ENCODE measurements at places on chromosomes 7 and 10. TPM values are rescaled to one million over a fixed set of nuclear protein-coding genes. Genes with fewer than 3 reads are reported as not detected.

The TRPV5 gene
- not detected for total RNA-seq

DNA sequence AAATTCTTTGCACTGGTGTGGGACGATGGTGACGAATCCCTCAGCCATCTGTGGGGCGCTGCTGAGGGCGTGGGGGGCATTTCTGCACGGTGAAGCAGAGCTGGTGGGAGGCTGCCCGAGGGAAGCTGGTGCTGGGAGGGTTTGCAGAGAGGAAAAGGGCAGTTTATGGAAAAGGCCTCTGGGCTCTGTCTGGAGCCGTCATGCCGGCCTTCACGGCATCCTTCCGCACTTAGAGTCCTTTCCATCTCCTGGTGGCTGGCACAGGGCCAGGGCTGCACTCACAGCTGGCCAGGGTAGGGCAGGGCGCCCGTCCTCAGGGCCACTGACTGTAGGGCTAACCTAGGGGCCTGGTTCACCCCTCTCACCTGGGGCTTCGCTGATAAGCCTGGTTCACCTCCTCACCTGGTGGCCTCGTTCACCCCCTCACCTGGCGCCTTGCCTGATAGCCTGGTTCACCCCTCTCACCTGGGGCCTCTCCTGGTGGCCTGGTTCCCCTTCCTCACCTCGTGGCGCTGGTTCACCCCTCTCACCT lies 598 bp upstream of the AMZ1 start:
- H3K36me3 ChIP-seq: no peaks in the 10 kb centered on the region
- DNase-seq: no peak
- H3K4me1 ChIP-seq: peaks cover 17% of the 10 kb centered on the region
- no peak overlapping the region for H3K27ac ChIP-seq

DNA sequence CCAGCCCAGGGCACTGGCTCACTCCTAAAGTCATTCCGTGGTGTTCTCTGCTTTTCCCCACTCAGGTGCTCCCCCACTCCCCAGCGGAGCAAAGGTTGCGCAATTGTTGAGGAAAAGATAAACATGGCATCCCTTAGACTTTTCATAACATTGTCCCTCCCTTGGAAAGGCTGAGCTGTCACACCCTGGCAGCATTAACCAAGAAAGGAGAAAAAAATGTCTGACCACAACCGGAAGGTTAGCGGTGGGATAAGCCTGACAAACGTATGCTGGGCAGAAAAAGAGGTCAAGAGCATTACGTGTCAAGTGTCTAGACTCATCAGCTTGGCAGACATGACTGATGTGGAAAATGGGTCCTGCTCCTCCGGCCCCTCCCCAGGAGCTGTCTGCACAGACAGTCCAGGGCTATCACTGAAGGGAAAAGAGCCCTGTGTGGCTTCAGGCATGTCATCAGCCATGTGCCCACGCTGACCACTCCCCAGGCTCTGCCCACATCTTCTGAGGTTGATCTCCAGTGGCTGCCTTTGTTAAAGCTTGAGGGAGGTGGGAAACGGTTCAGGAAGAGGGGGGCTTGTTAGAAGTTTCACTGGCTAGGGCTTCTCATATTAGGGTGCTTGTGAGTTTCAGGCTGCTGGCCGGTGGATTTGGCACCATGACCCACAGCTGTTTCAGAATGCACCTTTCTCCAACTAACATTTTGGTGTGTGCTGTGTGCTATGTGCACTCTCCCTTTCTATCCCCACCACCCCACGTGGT lies 30.1 kb downstream of the BTBD16 start:
- no peaks in the 10 kb centered on the region for H3K27me3 ChIP-seq
- no peak for DNase-seq
- no peak overlapping the region for H3K27ac ChIP-seq
- peaks cover 11% of the 10 kb centered on the region for H3K4me1 ChIP-seq

- no peak for DNase-seq
- no peak overlapping the region for H3K4me3 ChIP-seq
- H3K27ac ChIP-seq: no peak overlapping the region
- H3K4me1 ChIP-seq: no peaks in the 10 kb centered on the region
- H3K36me3 ChIP-seq: no peaks in the 10 kb centered on the region
- H3K27me3 ChIP-seq: no peaks in the 10 kb centered on the region
Observed at GRCh38 chr10:63651864-63652263, 130.7 kb downstream of the REEP3 start.

DNA sequence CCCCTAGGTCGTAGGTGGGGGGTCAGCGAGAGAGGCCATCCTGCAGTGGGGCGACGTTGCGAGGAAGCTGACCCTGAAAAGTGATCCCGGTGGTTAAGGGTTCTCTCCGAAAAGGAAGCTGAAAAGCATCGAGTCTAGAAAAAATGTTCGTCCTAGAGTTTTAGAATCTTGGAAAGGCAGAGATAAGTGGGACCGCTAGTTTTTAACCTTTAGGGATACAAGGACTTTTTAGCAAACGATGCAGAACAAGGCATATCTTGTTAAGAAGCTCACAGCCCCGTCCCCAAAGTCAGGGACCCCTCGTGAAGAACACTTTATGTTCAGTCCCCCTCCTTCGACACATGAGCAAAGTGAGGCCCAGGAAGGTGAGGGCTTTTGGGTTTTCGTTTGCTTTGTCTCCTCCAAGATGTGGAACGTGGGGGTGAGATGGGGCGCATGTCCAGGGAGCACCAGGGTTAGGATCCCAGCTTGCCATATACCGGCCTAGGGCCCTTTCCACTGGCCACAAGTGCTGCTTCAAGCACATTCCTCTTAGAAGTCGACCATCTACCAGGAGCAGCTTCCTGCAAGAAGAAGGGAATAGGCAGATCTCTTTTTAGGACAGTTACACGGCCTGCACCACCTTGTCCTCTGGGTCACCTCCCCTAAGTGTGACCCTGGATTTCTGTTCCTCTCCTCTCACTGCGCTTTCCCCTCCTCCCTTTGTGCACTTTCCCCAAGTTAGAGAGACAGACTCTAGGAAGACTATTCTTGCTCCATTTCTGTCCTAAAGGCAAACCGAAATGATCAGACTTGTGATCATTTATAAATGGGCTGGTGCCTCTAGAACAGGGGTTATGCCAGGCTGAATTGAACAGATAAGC lies 969 bp downstream of the SLC35G1 start:
- peak overlapping the region; percentile 64 for H3K4me3 ChIP-seq
- peak overlapping the region; percentile 53 for H3K27ac ChIP-seq
- no peaks in the 10 kb centered on the region for H3K36me3 ChIP-seq
- H3K4me1 ChIP-seq: no peaks in the 10 kb centered on the region
- H3K27me3 ChIP-seq: no peaks in the 10 kb centered on the region

- H3K4me1 ChIP-seq: peaks cover 12% of the 10 kb centered on the region
- no peaks in the 10 kb centered on the region for H3K36me3 ChIP-seq
- H3K27ac ChIP-seq: peak overlapping the region; percentile 29
- no peak overlapping the region for H3K4me3 ChIP-seq
- H3K27me3 ChIP-seq: peaks cover under 1% of the 10 kb centered on the region
Observed at GRCh38 chr7:149690688-149691446, 82.5 kb downstream of the ZNF467 start.

GRCh38 chr10:36096576-36096975 lies 454.5 kb upstream of the FZD8 start:
- H3K27me3 ChIP-seq: no peaks in the 10 kb centered on the region
- H3K27ac ChIP-seq: no peak overlapping the region
- H3K4me3 ChIP-seq: no peak overlapping the region
- no peaks in the 10 kb centered on the region for H3K36me3 ChIP-seq

DNA sequence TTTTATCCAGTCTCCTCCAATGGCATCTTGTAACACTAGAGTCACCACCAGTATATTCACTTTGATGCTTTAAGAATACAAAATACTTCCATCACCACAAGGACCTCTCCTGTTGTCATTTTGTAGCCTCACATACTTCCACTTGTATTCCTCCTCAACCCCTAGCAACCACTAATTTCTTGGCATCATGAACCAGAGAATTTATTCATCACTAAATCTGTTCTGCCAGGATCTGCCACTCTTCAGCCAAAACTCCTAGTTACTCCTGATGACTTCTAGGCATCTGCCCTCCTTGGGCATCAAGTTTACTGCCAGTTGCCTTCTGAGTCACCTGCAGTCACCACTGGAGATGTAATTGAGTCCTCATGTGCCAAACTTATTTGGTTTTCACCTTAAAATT lies 906.8 kb downstream of the CNTNAP2 start:
- no peak overlapping the region for H3K27ac ChIP-seq
- no peaks in the 10 kb centered on the region for H3K27me3 ChIP-seq
- DNase-seq: no peak
- H3K4me1 ChIP-seq: no peaks in the 10 kb centered on the region

The ANTXRL gene
- total RNA-seq: not detected

GRCh38 chr7:79217468-79217867 lies 236.0 kb downstream of the MAGI2 start:
- DNase-seq: no peak
- H3K36me3 ChIP-seq: no peaks in the 10 kb centered on the region
- no peaks in the 10 kb centered on the region for H3K27me3 ChIP-seq
- H3K4me3 ChIP-seq: no peak overlapping the region
- no peak overlapping the region for H3K27ac ChIP-seq

- H3K27ac ChIP-seq: peak overlapping the region; percentile 42
- no peak overlapping the region for H3K4me3 ChIP-seq
- DNase-seq: peak; percentile 7
- H3K27me3 ChIP-seq: no peaks in the 10 kb centered on the region
Observed at GRCh38 chr7:102044984-102045673, 227.7 kb downstream of the CUX1 start.

The ZPBP gene
- total RNA-seq: not detected

DNA sequence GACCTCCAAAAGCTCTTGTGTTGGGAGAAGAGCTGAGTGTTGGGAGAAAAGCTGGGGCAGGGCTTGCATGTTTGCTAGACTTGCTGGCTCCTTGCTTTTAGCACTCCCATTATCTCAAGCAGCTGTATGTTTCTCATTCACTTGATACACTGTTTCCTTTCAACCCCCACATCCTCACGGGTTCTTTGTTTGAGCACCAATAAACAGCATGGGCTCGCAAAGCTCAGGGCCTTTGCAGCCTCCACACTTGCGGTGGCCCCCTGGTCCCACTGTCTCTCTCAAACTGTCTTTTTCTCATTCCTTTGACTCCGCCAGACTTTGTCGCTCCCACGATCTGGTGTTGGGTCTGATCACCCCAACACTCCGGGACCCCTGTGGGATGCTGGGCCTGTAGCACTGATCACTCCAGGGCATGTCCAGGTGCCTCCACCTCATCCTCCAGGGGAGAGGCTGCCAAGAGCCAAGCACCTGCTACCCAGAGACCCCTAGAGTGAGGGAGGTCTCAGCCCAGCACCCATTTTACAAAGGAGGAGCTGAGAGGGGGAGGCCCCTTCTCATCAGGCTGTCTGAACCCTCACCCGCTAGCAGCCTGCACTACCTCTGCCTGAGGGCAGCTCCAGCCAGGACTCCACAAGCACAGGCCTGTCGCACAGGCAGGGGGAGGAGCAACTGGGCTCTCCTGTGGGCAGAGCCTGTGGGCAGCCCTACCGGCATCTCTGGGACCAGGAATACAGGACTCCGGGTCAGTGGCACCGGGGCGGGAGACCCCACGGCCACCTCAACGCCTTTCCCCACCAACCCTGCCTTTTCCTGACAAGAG lies 49.1 kb upstream of the MSMB start:
- H3K4me1 ChIP-seq: no peaks in the 10 kb centered on the region
- no peak for DNase-seq
- no peaks in the 10 kb centered on the region for H3K36me3 ChIP-seq

GRCh38 chr10:110737886-110738634 lies 93.9 kb downstream of the RBM20 start:
- H3K27ac ChIP-seq: no peak overlapping the region
- no peak overlapping the region for H3K4me3 ChIP-seq
- peaks cover 6% of the 10 kb centered on the region for H3K4me1 ChIP-seq
- H3K27me3 ChIP-seq: peaks cover 12% of the 10 kb centered on the region

DNA sequence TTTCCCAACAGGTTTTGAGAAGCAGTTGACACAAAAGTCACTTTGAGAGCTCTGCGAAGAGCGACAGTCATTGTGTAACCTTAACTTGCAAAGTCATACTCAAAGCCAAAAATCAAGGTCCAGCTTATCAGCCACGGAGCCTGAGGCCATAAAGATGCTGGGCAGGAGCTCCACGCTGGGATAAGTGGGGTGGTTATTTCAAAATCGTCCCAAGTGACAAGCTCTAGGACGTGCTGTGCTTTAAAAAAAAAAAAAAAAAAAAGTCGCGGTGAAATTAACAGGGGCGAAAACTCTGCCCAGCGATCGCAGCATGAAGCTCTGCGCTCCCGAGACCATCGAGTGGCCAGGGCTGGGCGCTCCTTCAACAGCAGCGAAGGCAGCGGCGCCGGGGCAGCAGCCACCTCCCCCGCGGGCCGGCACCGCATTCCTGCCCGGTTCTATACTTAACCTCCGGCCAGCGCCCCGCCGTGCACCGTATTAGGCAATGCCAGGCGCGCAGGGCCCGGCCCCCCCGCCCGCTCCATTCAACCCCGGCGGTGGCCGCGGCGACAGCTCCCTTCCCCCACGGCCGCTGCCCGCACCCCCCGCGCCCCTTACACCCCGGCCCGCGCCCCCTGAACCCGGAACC lies 657 bp downstream of the HACD1 start:
- H3K27me3 ChIP-seq: no peaks in the 10 kb centered on the region
- no peaks in the 10 kb centered on the region for H3K36me3 ChIP-seq
- peak; percentile 21 for DNase-seq
- H3K4me3 ChIP-seq: peak overlapping the region; percentile 54
- peaks cover 21% of the 10 kb centered on the region for H3K4me1 ChIP-seq

The PKD2L1 gene
- 0.17 TPM for total RNA-seq

DNA sequence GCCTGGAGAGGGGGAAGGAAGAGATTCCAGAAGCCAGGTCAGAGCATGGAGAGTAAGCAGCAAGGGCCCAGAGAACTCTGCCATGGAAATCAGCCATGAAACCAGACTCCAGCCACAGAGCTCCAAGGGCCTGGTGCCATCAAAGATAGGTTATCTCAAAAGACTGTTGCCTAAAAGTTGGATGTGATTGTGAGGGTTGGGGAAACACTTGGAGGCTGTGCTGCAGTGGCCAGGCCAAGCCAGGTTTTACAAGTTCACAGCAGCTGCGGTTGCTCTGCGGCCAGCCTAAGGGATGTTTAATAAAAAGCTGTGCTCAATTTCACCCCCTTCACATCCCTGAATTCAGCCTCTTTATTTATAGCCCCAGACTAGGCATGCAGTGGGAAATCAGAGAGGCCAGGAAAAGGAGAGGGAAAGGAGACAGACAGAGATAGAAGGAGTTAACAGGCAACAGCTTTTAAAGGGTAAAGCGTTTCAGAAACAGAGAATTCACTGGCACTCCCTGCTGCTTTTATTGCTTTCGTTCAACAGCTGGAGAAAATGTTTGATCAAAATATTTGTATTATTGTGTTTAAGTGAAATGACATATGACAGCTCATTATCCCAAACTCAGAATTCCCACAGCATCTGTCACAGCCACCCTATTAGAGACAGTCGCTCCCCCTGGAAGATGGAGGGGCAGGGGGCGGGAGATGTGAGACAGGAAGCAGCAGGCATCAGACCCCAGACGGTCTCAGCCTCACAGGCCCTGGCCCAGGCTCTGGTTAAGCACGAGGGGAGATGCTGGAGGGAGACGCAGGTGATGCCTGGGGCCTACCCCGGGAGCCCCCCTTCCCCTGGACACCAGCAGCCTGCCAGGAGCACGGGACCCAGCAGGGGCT lies 140.1 kb downstream of the GLI3 start:
- no peaks in the 10 kb centered on the region for H3K4me1 ChIP-seq
- no peak for DNase-seq
- H3K4me3 ChIP-seq: no peak overlapping the region
- no peaks in the 10 kb centered on the region for H3K27me3 ChIP-seq
- H3K36me3 ChIP-seq: no peaks in the 10 kb centered on the region

- H3K27ac ChIP-seq: no peak overlapping the region
- DNase-seq: no peak
- H3K4me1 ChIP-seq: no peaks in the 10 kb centered on the region
- H3K4me3 ChIP-seq: no peak overlapping the region
Observed at GRCh38 chr7:135263321-135263970, 29.8 kb downstream of the STRA8 start.

All from HCT116 (cell line).